ENCODE measurements at places on chromosomes 3 and 15. TPM values are rescaled to one million over a fixed set of nuclear protein-coding genes. Genes with fewer than 3 reads are reported as not detected.

CPOX gene
- 13.8 TPM for polyA plus RNA-seq

SLC28A2 gene
- 47.1 TPM for polyA plus RNA-seq

CFAP100 gene
- not detected for polyA plus RNA-seq

CPNE9 gene
- polyA plus RNA-seq = 0.35 TPM

NANOGP8 gene
- 0.37 TPM for polyA plus RNA-seq

GRCh38 chr3:23710555-23710954 is 95.2 kb upstream of the UBE2E1 start:
- H3K4me1 ChIP-seq = no peaks in the 10 kb centered on the region
- H3K27ac ChIP-seq = no peak overlapping the region
- H3K27me3 ChIP-seq = no peaks in the 10 kb centered on the region

GRCh38 chr15:73684581-73685455 is 635 bp downstream of the CD276 start:
- no peaks in the 10 kb centered on the region for H3K36me3 ChIP-seq
- H3K27ac ChIP-seq = peak overlapping the region; percentile 34
- peak overlapping the region; percentile 76 for H3K4me3 ChIP-seq
- no peaks in the 10 kb centered on the region for H3K27me3 ChIP-seq

DNA sequence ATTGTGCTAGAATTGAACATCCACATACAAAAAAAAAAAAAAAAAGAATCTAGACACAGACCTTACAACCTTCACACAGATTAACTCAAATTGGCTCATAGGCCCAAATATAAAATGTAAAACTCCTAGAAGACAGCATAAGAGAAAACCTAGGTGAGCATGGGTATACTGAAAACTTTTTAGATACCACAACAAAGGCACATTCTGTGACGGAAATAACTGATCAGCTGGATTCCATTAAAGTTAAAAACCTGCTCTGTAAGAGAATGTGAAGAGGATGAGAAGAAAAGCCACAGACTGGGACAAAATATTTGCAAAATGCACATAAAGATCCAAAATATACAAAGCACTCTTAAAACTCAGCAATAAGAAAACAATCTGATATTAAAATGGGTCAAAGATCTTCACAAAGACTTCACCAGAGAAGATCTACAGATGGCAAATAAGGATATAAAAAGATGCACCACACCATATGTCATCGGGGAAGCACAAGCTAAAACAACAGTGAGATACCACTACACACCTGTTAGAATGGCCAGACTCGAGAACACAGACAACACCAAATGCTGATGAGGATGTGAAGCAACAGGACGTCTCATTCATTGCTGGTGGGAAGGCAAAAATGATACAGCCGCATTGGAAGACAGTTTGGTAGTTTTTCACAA is 167.9 kb downstream of the PDE8A start:
- H3K36me3 ChIP-seq = no peaks in the 10 kb centered on the region
- no peaks in the 10 kb centered on the region for H3K4me1 ChIP-seq
- no peaks in the 10 kb centered on the region for H3K27me3 ChIP-seq
- no peak overlapping the region for H3K27ac ChIP-seq

DNA sequence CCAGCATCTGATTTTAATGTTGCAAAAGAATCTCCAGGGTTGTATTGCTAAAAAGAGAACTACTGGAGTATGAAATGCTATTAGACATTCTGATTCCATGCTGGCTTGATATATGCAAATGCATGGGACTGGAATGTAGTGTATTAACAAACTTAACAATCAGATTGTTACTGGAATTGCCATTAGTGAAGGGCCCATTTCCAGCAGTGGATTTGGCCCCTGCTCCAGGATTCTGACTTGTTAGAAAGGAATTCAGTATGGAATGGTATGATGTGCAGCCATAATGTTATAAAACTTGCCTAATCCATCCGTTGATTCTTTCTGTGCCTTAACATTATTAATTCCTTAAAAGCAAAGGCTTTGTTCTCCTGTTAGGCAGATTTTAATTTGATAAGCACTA is 7.9 kb downstream of the ARRDC4 start:
- H3K27ac ChIP-seq = no peak overlapping the region
- no peak overlapping the region for H3K4me3 ChIP-seq
- H3K36me3 ChIP-seq = peaks cover 25% of the 10 kb centered on the region
- peaks cover 7% of the 10 kb centered on the region for H3K4me1 ChIP-seq
- no peaks in the 10 kb centered on the region for H3K27me3 ChIP-seq
- no peak for DNase-seq

GRCh38 chr3:28738425-28738824 is 389.8 kb upstream of the AZI2 start:
- DNase-seq = no peak
- no peak overlapping the region for H3K4me3 ChIP-seq
- no peaks in the 10 kb centered on the region for H3K36me3 ChIP-seq
- no peaks in the 10 kb centered on the region for H3K27me3 ChIP-seq
- H3K4me1 ChIP-seq = no peaks in the 10 kb centered on the region
- H3K27ac ChIP-seq = no peak overlapping the region

DNA sequence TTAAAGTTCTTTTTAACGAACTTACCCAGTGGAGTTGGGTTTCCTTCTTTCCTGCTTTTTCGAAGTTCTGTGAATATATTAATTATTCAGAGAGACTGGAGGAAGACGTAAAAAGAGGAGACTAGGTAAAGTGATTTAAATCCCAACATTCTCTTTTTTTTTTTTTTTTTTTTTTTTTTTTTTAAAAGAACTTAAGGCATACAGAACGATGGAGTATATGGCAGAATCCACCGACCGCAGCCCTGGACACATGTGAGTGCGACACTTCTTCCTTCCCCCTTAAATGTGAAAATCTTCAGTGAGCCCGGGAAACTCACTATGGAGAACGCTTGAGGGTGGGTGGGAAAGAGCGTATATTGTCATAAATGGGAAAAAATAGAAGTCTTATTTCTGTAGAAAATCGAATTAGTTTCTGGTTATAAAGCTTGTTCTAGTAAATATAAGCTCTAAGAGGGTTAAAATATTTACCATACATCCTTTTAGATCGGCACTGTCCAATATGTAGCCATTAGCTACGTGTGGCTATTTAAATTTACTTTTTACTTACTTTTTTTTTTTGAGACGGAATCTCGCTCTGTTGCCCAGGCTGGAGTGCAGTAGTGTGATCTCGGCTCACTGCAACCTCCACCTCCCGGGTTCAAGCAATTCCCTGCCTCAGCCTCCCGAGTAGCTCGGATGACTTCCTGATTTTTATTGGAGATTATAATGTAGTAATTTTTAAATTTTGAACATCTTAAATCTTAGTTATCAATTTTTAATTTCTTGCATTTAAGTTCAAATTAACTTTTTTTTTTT is 892 bp downstream of the NMD3 start:
- peak overlapping the region; percentile 66 for H3K4me3 ChIP-seq
- DNase-seq = peak; percentile 27
- H3K27me3 ChIP-seq = no peaks in the 10 kb centered on the region
- peaks cover 8% of the 10 kb centered on the region for H3K36me3 ChIP-seq

DNA sequence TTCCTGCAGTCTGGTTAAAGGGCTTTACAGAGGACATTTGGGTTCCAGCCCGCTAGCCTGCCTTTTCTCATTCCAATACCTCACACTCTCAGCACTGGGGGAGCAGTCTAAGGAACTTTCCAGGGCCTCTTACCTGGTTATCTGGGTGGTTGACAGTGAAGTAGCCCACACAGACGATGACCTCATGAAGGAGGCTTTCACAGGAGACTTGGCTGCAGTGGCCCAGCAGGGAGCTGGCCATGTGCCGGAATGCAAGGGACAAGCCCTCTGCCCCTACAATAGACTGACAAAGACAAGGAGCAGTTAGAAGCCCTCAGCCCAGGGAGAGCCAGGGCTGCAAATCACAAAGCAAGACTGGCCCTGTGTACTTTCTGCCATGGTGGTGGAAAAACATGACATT is 39.5 kb downstream of the ISL2 start:
- H3K27me3 ChIP-seq = no peaks in the 10 kb centered on the region
- no peak overlapping the region for H3K27ac ChIP-seq
- H3K4me3 ChIP-seq = no peak overlapping the region
- no peak for DNase-seq
- H3K4me1 ChIP-seq = no peaks in the 10 kb centered on the region

All from small intestine (tissue), 16 donors.